ENCODE measurements at places on chromosomes 5 and 9.

DNA sequence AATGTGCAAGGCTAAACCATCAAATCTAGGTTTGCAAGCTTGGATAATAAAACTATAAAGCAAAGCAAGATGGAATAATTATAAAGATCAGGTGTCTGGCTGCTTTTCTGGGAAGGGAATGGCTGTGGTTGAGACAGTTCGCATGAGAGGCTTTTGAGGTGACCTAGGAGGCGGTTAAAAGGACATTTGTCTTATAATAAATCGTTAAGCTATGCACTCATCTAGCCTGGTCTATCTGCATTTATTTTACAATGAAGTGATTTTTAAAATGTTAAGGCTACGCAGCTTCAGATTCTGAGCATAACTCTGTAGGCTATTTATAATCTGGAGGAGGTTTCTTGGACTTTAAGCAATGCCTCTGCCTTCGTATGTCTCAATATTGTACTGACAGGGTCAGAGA lies 29.4 kb upstream of the MAN2A1 start:
- DNase-seq = no peak

DNA sequence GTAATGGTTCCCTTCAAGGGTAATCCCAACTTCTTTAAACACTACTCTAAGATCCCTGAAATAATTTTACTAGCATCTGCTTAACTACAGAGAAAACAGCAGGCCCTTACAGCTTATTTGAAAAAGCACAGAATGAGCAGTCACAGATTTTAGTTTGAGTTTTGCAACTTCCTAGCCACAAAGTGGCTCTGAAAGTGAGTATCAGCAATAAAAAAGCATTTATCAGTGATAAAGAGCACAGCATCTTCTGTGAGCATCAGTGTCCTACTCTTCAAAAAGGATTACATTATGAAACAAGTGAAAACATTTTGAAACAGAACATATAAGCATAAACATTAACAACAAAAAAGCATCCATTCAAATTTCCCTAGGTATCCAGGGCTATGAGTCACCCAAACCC lies 45.0 kb downstream of the SAXO1 start:
- no peak for DNase-seq

GRCh38 chr9:127423476-127423933 lies 677 bp upstream of the ZNF79 start:
- no peak for DNase-seq

DNA sequence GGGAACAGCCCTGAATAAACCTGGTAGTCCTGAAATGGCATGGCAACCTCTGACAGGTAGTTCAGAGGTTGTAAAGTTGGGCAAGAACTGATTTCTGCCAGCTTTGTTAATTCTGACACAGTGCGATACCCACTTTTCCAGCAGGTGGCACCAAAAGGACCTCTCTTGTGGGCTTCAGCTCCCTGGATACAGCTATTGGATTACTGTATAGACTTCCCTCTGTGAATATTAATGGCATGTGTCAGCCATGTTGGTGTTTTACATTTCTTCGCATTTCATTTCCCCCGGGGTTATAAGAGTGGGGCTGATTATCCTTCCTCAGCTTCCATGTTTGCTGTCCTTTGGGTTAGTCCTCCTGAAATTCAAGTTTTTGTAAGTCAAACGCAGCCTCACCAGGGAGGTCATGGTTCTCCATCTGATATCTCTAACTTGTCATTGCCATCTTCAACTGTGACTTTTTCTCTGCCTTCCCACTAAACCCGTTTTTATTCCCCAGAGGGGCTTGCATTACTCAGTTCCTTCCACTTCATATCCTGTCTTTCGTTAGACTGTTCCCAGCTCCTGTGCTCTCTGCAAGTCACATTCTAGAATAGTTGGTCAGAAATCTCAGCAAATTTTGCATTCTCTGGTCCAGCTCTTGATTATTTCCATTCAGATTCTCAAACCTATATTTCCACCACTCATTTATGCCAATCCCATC lies 135.6 kb downstream of the LIFR start:
- no peak for DNase-seq

GRCh38 chr5:446066-446882 lies 3.3 kb downstream of the EXOC3 start:
- no peak for DNase-seq

DNA sequence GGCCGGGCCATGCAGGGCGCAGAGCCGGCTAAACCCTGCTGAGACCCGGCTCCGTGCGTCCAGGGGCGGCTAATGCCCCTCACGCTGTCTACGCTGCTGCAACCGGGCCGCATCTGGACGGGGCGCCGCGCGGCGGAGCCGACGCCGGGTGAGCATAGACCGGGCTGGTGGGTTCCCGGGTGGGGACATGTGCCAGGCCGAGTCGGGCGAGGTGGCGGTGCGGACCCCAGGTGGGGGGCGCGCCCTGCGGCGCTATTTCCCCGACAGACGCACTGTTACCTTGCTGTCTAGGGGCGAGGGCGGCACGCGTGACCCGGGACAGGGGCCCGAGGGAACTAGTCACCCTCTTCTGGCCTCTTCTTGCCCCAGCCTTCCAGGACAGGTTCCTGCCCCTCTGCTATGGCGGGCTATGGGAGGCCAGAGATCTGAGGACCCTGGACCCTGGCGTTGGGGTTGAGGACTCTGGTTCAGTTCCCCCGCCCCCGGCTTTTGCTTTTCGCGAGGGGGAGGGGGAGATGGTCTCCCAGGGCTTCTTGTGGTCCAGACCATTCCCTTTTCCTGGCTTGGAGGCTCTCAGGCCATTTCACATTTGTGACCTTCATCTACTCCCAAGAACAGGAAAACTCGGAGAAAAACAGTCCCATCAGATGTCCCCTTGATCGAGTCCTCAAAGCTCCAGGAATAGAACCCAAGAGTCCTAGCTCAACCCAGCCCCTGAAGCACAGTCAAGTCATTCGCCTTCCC lies 536 bp downstream of the SLC27A4 start:
- DNase-seq = no peak

DNA sequence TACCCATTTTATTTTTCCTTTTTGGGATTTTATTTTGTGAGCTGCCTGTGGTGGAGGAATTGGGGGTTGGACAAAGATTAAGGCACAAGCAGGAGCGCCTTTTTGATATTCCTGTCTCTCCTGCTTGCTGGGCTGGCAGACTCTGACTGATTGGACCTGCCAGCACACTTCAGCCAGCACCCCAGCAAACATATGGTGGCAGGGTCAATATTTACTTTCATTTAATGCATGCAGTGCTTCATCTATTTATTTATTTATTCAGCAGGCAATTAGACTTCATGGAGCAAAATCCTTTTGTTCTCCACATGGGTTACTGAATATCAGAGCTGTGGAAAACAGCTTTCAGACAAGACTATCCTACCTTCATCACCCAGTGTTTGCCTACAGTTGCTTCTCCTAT lies 48.4 kb upstream of the EPB41L4A start:
- no peak for DNase-seq

- no peak for DNase-seq
Measured at GRCh38 chr5:109141222-109142200, 268.3 kb downstream of the PJA2 start.

GRCh38 chr5:171562822-171563221 lies 143.4 kb downstream of the FGF18 start:
- no peak for DNase-seq

Measured in esophagus squamous epithelium (tissue), 5 donors.